NCI-H2081 treated with DMSO at 0.1 percent for 48 hours (cell line): ENCODE measurements at places on chromosomes 3 and 15.

GRCh38 chr3:111924283-111924682 lies 54.5 kb upstream of the ABHD10 start:
- peak; percentile 26 for DNase-seq

GRCh38 chr3:81443457-81443782 lies 318.0 kb downstream of the GBE1 start:
- DNase-seq = no peak

DNA sequence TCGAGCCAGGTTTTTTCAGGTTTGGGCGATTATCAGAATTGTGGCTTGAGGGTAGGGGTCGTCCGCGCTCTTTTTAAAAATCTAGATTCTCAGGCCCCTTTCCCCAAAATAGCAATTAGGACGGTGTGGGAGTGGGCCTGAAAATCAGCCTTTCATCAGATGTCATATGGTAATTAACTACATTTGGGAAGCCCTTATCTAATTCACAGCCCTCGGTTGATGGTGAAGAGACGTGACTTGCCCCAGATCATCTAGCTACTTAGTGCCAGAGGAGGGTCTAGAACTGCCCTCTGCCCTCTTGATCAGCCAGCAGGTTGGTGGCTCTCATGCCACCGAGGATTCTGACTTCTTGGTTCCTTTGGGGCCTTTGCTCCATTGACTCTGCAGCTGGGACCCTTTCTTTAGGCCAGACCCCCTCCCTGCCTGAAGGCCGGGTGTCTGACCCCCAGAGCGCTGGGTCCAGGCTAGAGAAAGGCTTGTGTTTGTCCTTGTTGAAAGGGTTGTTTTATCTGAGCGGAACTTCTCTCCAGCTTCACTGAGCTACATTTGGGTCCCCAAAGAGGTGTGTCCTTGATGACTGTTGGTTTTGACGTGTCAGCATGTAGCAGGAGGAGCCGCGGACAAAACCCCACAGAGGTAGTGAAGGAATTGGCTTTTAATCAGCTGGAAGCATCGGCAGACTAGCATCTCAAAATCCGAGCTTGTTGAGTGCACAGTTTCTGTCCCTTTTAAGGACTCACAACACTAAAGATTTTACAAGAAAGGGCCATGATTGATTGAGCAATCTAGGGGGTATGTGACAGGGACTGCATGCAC lies 857 bp downstream of the AEN start:
- no peak for DNase-seq

- DNase-seq = no peak
Observed at GRCh38 chr3:108185536-108185935, 36.7 kb downstream of the IFT57 start.

DNA sequence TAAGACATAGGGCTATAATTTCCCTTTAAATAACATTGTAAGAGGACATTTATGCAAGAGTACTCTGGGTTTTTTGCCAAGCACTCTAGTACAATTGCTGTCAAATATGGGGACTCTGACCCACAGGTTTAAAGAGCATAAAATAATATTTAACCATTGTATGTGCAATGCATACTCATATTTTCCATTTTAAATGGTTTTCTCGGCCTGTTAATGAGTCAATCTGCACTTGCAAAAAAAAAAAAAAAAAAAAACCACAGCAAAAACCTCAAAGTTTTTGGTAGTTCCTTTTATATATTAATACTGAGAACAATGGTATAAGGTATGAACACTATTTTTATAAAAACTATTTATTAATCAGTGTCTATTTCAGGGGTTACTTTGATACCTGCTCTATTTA lies 304.0 kb upstream of the CBLB start:
- no peak for DNase-seq

GRCh38 chr15:49686599-49686998 lies 65.8 kb downstream of the DTWD1 start:
- no peak for DNase-seq

DNA sequence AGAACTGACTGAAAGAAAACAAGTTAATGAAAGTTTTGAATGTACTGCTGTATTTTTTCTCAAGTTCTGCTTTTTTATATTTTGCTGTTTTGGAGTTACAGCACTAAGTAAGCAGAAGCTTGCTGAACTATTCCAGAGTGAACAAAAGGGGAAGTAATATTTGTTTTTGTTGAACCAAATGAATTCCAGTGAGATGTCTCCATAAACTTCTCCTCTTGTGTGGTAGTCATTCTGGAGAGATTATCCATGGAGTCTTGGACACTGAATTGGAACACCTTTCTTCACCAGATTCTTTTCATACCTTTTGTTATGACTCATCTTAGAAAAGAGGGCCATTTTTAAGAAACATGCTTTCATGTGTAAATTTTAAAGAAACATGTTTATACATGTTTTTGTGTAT lies 8.8 kb downstream of the ANKUB1 start:
- no peak for DNase-seq

- no peak for DNase-seq
Observed at GRCh38 chr3:152097120-152097519, 171.6 kb upstream of the MBNL1 start.

DNA sequence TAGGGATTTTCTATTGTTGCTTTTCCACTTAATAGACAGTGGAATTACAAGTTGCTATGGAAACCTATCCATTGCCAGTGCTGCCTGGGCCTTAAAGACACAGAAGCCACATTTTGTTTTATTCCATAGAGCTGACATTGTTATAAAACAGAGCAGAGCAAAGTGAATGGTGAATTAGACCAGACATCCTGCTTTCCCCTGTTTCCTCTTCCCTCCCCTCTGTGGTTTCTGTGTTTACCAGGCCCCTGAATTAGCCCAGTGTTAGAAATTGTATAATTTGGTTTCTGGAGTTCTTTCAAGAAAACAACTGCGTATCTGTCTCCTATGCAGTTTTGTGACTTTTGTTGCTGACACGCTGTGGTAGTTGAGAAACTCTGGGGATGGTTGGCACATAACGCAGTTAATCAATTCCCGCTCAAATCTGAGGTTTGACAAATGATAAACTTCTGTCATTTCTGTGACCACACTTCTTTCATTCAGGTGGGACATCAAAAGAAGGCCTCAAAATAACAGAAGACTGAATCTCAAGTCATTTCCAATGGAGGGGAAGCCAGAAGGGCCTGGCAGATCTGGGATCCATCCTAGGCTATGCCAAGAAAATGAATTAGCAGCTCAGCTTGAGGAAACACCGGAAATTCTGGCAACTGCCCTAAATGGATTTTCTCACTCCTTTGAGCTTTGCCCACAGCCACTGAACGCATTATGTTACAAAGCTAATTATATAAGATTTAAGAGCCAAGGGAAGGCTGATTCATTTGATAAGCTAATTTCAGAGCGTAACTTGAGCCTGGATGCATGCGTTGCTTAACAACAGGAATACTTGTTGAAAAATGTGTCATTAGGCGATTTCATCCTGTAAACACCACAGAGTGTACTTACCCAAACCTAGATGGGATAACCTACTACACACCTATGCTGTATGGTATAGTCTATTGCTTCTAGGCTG lies 46.9 kb downstream of the NR1D2 start:
- peak; percentile 96 for DNase-seq

- no peak for DNase-seq
Observed at GRCh38 chr15:100926258-100926657, 7.1 kb downstream of the LRRK1 start.

DNA sequence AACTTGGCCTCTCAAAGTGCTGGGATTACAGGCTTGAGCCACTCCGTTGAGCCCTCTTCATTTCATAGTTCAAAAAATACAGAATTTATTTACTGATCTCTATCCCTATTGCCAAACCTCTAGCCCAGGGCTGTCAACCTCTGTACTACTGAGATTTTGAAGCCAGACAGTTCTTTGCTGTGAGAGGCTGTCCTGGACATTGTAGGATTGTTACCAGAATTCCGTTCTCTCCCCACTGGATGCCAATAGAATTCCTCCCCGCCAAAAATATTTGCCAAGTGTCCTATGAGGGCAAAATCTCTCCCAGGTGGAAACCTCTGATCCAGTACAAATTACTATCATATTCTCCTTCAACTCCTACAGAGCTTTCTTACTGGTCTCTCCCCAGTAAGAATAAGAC lies 29.6 kb upstream of the ADAMTS9 start:
- no peak for DNase-seq

DNA sequence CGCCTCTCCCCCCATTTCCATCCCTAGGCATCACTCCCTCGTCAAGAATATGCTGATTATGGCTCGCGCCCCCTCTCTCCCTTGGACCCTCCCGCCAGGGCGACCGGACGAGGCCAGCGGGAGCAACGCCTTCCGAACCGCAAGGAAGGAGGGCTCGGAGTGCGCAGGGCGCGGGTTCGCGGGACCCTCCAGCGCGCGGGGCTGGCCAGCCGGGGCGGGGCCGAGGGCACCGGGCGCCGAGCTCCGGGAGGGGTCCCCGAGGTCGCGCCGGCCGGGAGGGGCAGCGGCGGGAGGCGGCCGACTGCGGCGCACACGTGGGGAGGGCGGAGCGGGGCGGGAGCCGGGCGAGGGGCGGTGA lies 483 bp downstream of the EHD4 start:
- no peak for DNase-seq

DNA sequence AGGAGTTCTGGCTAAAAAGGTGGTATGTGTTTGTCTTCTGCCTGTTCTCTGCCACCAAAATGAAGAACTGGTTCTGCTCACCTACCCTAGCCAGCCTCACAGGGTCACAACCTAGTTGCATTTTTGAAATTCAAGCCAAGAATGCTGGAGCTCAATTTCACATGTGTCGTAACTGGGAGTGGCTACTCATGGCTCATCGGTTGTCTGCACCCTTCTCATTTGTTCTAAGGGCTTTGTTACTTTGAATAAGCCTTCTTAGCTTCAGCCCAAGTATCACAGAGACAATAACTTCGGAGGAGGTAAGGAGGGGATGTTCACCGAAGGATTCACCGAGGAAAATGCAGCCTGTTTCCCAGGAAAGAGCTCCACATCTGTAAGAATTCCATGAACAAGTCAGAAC lies 134.3 kb upstream of the RARB start:
- no peak for DNase-seq

GRCh38 chr3:69079269-69080159 lies 651 bp downstream of the UBA3 start:
- no peak for DNase-seq

GRCh38 chr15:69474846-69475455 lies 22.3 kb downstream of the RPLP1 start:
- no peak for DNase-seq

GRCh38 chr3:128999102-128999501 lies 2.0 kb upstream of the EFCC1 start:
- no peak for DNase-seq

DNA sequence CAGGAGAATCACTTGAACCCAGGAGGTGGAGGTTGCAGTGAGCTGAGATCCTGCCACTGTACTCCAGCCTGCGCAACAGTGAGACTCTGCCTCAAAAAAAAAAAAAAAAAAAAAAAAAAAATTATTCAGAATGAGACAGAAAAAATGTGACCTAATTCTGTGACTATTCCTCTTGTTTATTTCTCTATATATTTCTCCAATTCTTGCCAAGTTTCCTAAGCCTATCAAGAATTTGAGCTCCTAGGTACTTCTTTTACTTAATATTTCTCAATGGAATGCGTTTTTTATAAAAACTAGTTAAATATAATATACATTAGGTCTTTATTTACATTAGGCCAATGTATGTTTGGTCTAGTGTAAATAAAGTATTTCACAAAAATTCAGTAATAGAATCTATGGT lies 86.8 kb downstream of the NAALADL2 start:
- DNase-seq = no peak

- no peak for DNase-seq
Observed at GRCh38 chr3:164812042-164812441, 266.3 kb downstream of the SI start.

DNA sequence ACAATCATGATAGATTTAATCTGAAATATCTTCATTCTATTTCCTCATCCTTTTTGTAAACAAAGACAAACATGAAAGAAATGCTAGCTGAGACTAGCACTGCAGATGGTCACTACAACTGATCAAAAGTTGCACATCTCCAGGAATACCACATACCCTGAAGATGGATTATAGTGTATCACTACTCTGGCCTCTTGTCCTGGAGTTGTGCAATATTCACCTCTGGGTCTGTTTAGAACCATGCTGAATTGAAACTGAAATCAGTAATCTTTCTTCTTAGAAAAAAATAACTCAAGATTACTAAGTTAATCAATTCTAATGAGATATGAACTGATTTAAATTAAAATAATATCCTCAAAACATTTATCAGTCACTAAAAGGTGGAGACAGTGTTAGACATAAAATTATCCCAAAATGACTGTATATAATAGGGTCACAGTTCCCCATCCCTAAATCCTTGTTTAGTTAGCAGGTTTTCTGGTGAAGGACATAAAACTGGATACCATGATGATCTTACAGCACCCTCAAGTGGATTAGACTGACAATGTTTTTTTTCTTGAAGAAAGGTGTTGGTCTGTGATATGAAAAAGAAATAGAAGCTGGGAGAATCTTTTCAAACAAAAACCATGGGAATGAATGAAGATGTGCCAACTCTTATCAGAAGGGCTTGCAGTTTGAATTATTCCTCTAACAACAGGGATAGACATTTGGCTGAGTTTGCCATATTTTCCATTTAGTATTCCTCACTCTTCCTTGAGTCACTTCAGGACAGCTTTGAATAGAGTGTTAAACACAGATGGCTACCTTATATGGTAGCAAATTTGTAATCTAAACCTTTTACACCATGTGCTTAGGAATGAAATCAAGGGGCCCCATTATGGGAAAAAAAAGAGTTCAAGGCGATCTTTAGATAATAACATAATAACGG lies 7.1 kb upstream of the TTC14 start:
- peak; percentile 76 for DNase-seq

GRCh38 chr3:57003676-57004075 lies 56.8 kb upstream of the SPATA12 start:
- DNase-seq = no peak

- no peak for DNase-seq
Observed at GRCh38 chr15:81161160-81161673, 27.1 kb downstream of the CFAP161 start.

DNA sequence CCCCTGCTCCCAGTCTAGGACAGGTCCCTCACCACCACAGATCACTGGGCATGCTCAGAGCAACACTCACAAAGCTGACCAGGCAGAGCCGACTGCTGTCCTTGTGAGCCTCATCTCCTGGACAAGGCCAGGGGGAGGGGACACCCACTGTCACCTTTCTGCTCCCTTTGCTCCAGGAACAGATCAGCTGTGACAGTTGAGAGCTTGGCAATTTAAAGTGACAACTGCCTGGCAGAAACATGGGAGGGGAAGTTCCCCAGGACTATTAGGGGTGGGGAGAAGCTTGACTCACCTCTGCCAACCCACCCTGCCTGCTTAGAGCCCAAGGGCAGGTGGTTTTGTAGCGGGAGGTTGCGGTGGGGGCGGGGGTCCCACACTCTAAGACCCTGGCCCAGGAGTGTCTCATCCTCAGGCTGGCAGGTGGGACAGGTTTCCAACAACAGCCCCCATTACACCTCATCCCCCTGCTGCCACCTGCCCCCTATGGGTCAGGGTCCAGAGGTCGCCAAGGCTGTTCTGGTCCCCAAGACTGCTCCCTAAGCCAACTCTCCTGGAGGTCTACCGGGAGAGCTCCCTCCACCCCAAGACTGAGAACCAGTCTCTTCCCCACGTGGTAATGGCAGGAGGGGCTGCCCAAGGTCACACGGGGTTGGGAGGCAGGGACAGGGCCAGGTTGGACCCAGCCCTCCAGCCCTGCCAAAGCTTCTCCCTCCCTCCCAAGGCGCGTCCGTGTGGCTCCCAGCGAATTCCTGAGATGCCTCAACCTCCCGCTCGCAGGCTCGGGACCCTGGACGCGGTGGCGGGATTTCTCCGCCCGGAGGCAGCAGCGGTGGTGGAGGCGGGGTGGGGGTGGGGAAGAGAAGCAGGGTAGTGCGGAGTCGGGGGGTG lies 80.4 kb downstream of the IQSEC1 start:
- DNase-seq = no peak

GRCh38 chr3:32109256-32109655 lies 2.8 kb downstream of the GPD1L start:
- DNase-seq = no peak
